LHCN-M2 (cell line): ENCODE measurements at places on chromosomes 13 and 19. TPM values are rescaled to one million over a fixed set of nuclear protein-coding genes. Genes with fewer than 3 reads are reported as not detected.

DNA sequence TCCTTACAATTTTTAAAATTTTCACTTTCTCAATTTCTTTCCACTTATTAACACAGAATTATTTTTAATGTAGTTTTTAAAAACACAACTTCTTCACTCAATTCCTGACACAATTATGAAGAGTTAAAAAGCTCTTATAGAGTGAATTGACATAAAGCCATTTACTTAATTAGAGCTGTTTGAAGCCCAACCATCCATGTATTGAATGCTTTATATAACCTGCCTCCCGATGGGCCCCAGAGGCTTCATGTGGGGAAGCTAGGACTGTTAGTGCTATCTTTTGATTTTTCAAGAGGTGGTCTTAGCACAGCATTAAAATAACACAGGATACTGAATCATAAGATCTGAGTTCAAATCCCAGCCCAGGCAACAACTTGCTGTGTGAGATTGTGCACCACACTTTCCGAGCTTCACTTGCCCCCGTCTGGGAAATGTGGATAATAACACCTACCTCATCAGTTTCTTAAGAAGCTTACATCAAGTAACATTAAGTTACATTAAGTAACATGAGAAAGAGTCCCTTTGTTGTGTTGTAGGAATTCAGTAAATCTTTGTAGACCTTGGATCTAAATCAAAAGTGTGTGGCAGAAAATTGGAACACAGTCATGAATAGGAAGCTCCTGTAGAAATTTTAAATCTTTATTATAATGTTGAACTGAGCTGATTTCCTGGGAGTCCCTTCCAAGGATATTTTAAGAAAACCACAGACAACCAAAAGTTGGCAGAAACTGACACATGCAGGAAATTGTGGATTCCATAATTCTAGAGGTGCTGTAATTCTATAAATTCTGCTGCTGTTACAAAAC is 5.5 kb upstream of the ENOX1 start:
- DNase-seq: peak; percentile 14

DNA sequence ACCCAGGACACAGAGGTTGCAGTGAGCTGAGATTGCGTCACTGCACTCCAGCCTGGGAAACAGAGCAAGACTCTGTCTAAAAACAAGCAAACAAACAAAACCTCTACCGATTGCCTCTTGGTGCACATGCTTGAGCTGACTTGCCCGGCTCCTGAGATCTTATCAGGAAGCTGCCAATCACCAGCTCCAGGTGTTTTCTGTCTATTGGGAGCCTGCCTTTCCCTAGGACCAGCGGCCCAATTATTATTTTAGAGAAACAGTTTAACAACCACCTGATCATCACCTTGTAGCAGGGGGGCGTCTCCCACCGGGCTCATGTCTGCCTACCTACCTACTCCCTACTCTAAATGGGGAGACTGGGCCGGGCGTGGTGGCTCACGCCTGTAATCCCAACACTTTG is 10.8 kb downstream of the CLEC4M start:
- no peak for DNase-seq

- peak; percentile 69 for DNase-seq
Observed at GRCh38 chr13:72652681-72653080, 74.7 kb downstream of the MZT1 start.

GRCh38 chr13:39637890-39638289 is 17.6 kb upstream of the COG6 start:
- no peak for DNase-seq

DNA sequence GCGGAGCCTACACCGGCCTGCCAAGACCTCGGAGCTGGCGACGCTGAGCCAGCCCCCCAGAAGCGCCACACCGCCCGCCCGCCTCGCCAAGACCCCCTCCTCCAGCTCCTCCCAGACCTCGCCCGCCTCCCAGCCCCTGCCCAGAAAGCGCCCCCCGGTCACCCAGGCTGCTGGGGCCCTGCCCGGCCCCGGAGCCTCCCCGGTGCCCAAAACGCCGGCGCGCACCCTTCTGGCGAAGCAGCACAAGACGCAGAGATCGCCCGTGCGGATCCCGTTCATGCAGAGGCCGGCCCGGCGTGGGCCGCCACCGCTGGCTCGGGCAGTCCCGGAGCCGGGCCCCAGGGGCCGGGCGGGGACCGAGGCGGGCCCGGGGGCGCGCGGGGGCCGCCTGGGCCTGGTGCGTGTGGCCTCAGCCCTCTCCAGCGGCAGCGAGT is 10.2 kb downstream of the C19orf25 start:
- DNase-seq: peak; percentile 38

GRCh38 chr13:112767506-112768471 is 78.0 kb downstream of the ATP11A start:
- DNase-seq: no peak

- peak; percentile 19 for DNase-seq
Observed at GRCh38 chr13:91406619-91407018, 8.2 kb downstream of the GPC5 start.

- DNase-seq: no peak
Observed at GRCh38 chr19:51026554-51026831, at the start of gene KLK11. Gene KLK11 (minus strand): TSS chr19:51026616. CDS start chr19:51025631, 985 bp downstream.

DNA sequence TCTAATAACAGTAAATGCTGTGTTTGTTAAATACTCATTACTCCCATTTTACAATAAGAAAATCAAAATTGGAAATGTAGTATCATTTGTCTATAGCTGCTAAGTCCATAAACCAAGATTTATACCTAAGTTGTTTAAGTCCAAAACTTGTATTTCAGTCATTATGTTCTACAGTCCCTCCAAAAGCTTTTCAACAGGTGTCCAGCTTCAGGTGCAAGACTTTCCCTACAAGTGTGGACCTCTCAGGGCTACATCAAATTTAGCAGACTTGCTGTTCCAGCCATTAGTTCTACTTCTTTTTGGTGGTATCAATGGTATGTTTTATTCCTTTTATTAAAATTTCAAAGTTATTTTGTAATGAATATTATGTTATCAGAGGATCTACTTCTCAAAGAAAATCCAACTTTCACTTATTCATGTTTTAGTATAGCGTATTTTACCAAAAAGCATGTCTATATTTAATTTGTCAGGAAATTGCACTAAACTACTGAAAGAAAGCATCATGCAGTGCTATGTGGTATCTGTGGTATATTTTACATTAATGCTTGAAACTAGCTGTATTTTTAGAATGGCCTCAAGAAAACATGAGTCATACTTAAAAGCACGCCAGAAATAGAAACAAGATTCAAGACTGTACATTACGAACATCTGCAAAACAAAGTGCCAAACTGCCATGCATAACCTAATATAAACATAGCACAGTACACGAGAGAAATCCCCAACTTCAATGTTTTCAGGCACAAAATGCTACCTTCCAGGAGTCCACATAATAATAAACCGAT is 44.5 kb downstream of the VWA8 start:
- peak; percentile 75 for DNase-seq

DNA sequence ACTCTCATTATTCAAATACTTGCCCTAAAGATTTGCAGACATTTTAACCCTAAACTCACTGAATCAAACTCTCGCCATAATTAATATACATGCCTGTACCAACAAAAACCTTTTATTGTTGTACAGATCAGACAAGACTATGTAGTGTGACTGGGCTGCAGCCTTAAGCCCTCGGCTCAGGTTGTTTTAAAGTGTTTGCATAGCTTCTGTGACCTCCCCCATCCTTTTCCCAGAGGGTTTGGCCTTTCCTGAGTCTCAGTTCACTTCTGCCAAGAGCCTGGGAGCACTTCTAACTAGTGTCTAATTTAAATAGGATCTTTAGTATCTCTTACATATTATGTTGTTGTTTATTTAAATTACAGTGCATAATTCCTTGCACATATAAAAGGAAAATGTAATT is 158.2 kb downstream of the HS6ST3 start:
- no peak for DNase-seq

DNA sequence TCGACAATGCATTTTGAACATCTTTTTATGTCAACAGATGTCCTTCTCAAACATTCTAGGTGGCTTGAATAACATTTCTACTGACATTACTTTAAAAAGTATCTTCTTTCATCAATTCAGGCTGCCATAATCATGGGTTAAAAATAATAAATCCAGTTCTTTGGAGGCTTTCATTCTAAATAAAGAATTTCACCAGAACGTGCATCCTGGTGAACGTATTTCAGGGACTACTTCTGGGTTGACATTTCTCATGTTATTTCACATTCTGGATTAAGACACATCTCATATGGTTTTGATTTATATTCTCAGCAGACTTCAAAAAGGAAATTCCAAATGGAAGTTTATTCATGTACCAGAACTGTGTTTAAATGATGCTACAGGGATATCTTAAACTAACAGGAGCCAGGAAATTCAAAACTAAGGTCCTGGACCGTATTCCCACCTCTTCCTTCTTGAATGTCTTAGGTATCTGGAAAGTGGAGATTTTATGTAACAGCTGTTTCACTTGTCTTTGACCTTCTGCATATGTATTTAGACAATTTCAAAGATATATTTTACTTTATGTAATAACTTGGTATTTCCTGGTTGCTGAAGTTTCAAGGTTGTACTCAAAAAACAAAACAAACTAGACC is 107.2 kb downstream of the STARD13 start:
- DNase-seq: no peak

DNA sequence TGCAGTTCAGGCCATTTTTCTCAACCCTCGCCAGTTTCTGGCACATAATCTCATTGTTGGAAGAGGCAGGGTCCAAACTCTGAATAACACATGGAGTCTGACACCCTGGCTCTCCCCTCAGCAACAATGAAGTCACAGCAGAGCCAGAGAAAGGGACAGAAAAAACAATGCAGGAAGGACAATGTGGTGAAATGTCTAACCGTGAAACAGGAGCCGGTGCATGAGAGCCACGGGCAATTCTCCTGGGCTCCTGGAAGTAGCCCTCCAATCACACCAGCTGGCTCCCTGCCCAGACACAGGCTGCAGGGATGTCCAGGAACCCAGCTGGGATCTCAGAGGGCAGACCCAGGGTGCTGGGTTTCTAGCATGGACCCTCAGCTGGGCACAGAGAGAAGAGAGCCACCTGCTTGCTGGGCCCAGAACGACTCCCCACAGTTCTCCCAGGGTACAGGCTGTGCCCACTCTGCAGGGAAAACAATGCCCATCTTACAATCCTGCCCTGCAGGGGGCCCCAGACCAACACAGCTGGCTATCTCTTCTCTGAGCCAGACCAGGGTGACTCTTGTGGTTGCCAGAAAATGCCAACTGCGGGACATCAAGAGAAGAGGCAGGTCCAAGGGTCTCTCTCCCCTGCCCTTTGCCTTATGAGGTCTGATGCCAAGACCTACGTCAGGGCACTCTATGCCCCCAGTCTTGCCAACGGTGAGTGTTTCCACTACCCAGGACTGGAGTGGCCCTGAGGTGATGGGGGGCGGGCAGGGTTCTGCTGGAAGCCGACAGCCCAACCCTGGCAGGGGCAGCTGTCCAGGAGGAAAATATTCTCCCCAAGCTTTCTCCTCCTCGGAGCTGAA is 64.5 kb downstream of the CEBPG start:
- DNase-seq: peak; percentile 12

GRCh38 chr19:15091918-15092753 is 10.1 kb downstream of the OR1I1 start:
- DNase-seq: peak; percentile 63

GRCh38 chr13:107091428-107091827 is 523.5 kb upstream of the ARGLU1 start:
- no peak for DNase-seq

- DNase-seq: no peak
Observed at GRCh38 chr13:113669755-113670341, 2.8 kb downstream of the GRK1 start.

The ANGPTL8 gene
- total RNA-seq: not detected in 2 replicates

The ZNF486 gene
- 3.0 and 3.1 TPM in 2 replicates for total RNA-seq

The BLOC1S3 gene
- total RNA-seq: 5.9 and 7.1 TPM in 2 replicates

The FXYD1 gene
- not detected in 2 replicates for total RNA-seq

The KCNC3 gene
- not detected in 2 replicates for total RNA-seq

The ICAM4 gene
- total RNA-seq: not detected in 2 replicates

The FBXO17 gene
- total RNA-seq: 26.3 and 31.2 TPM in 2 replicates

The C13orf42 gene
- not detected in 2 replicates for total RNA-seq
